ENCODE measurements at places on chromosomes 3 and 15.

DNA sequence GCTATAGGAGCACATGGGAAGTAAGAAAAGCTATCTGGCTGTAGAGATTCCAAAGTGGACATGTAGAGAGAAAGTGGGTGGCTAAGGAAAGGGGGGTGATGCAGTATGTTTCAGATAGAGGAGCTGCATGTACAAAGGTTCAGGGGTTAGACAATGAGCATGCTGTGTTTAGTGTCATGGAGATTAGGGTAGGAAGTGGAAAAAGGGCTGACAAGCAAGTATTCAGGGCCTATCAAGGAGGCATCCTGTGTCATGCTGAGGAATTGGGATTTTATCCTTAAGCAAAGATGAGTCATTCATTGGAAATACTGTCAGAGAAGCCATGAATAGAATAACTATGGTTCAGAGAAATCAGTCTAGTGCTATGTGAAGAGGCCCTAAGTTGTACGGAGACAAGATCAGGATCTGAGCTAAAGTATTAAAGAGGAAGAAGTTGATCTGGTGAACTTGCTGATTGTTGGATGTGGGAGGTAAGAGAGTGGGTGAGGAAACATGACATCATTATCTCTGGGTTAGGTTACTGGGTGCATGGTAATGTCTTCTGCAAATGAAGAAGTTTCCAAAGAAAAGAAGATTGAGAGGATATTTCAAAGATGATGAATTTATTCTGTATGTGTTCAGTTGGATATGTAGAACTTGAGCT, 176.7 kb upstream of the GOLIM4 start:
- no peak for DNase-seq

GRCh38 chr3:144463911-144464310, 492.3 kb downstream of the DIPK2A start:
- DNase-seq: no peak

- DNase-seq: no peak
Measured at GRCh38 chr15:69848551-69849231, 249.0 kb downstream of the TLE3 start.

- no peak for DNase-seq
Measured at GRCh38 chr3:12973827-12974226, 99.4 kb downstream of the IQSEC1 start.

DNA sequence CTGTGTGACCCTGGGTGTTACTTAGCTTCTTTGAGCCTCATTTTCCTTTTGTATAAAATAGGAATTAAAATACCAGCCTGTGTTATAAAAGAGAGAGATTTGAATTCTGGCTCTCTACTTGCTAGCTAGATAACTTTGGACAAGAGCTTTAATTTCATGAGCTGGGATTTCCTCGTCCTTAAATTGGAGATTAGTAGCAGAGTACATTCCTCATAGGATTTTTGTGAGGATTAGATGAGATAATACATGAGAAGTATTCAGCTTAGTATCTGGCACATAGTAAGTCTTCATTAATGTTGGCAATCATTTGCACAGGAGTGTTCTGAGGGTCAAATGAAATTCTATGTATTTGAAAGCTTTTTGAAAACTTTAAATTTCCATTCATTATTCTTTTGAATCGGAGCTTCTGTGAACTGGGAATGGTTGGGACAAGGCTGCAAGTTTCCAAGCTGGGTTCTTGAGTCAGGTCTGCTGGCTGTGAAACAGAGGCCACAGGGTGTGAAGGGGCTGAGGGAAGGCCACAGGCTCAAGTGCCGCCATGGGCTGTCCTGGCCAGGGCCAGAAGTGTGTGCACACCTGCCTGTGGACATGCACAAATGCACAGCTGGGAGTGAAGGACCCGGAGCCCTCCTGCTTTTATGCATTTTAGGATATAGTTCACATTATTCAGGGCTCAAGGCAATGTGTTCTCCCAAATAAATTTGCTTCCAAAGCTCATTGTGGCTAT, 17.2 kb downstream of the ALPK3 start:
- DNase-seq: no peak

DNA sequence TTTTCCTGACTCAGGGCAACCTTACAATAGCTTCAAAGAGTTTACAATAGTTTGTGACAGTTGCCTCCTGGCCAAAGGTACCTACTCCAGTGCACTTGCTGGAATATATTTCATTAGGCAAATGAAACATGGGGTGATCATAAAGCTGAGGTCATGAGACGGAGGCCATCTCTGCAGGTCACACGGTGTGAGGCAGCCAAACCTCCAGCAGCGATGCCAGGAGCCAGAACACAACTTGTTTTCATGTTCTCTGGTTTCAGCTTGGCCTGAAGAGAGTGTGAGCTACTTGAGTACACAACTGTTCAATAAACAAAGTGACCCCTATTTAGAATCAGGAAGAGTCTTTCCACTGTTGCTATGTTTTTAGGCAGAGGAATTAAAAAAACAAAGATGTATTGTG, 42.7 kb upstream of the PYGO1 start:
- DNase-seq: no peak

DNA sequence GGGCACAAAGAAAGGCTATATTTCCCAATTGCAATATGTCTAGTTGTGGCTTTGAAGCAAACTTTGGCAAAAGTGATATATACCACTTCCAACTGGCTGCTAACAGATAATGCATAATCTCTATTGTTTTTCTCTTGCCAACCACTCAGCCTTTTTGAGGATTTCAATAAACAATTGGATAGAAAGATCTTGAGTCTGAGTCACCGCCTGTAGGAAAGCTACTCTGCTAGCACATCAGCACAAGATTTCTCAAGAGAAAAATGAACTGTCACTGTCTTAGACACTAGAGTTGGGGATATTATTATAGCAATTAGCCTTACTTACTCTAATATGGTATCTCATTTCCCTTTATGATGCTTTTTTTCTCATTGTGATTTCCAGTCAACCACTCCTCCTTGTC, 119.7 kb downstream of the SST start:
- DNase-seq: no peak

DNA sequence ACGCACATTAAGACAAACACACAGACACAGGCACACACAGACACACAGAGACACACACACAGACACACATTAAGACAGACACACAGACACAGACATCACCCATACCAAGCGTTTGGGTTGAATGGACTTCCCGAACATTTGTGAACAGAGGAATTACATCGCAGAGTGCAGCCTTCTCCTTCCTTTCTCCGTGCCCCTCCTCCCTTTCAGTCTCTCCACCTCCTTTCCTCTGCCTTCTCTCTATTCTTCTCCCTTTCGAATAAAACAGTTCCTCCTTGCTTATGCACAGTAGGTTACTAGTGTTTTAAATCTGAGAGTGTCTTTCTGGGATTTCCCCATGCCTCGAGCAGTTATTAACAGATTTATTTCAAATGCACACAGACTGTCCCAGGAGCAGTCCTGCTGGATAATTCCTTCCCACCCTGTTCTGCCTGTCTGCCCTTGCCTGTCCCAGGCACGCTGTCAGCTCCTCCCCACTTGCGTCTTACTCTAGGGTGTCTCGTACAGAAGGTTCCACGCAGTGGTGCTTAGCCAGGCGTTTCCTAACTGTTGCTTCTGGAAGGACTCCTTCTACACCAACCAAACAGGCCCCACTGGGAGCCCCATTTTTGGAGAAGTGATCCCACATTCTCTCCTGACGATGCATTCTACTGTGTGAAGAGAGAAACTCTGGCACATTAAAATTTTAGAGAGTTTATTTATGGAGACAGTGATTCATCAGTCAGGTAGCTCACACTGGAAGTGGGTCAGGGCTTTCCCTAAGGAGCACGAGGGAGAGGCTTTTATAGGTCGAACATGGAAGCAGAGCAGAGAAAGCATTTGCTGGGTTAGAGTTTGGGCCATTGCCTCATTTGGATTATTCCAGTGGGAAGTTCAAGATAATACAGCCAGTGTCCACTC, 163.8 kb downstream of the SV2B start:
- no peak for DNase-seq

DNA sequence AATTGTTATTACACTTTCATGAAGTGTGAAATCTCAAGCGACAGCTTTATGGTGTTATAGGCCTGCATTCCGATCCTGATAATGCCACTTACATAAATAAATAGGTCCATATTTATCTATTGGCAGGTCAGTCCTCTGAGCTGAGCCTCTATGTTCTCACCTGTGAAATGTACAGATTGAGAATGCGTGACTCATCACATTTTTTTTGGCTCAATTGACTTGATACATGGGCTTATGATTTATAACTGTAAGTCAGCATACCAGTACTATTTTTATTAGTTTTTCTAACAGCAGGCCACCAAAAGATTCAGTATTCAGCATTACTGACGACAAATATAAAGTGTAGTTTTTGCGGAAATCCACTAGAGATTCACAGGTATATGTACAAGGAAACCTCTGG, 344.4 kb downstream of the ROBO1 start:
- DNase-seq: no peak

DNA sequence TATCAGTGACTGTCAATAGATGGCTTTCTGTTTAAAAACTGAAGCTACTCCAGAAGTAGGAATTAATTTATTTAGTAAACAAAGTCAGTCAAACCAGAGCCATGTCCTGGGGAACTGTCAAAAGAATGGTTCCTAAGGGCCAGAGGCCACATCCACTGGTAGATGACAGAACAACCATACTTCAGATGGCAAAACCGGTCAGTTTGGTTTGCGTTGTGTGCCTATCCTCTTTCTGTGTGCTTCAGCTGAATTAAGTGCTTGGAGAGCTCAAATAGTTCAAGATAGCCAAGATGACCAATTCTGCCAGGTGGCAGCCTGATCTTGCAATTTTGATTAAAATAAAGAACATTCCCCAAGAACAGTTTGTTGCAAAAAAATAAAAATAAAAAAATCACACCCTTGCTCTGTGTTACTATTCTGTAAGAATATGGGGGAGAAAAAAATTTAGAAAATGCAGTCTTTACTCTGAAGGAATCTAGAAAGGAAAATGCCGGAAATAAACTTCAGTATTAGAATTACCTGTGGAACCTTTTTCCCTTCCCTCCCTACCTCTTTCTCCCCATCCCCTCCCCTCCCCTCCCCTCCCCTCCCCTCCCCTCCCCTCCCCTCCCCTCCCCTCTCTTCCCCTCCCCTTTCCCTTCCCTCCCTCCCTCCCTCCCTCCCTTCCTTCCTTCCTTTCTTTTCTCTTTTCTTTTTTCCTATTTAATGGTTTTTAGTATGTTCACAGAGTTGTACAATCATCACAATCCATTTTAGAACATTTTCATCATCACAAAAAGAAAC, 2.5 kb downstream of the MAP3K13 start:
- DNase-seq: no peak

All from stimulated activated CD8-positive, alpha-beta memory T cell treated with anti-CD3 and anti-CD28 coated beads, Interleukin-7, amount 100 ng/mL, for 1 hour (primary cell).